GM13976 (cell line): ENCODE measurements at places on chromosomes 3 and 15.

DNA sequence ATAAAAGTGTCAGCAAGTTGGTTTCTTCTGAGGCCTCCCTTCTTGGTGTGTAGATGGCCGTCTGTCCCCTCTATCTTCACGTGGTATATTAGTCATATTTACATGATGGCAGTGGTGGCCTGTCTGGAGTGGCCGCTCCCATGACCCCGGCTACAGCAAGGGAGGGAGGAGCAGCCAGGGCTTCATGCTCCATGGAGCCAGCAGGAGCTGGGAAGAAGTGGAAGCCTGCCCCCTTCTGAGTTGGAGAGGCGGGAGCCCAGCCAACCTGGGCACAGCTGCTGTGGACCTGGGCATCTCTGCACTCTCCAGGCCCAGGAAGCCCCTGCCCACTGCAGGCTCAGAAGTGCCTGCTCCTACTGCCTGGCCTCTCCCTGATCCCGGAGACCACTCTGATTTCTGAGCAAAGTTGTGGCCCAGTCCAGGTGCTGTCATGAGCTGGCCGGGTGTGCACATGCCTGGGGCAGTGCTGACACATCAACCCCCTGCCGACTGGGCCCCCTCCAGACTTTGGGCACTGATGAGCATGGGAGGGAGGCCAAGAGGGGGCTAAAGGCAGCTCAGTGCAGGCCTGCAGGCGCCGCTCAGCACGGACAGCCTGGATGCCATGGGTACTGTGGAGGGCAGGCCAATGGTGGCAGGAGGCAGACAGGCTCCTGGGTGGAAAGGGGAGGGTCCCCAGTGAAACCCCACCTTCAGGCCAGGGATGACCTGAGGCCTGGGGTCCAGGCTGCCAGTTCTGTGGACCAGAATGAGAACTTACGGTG, 84.8 kb downstream of the SERPINI1 start:
- no peak for DNase-seq

- DNase-seq, result no peak
These were observed 7.0 kb downstream of the TF start for GRCh38 chr3:133753107-133753778.

DNA sequence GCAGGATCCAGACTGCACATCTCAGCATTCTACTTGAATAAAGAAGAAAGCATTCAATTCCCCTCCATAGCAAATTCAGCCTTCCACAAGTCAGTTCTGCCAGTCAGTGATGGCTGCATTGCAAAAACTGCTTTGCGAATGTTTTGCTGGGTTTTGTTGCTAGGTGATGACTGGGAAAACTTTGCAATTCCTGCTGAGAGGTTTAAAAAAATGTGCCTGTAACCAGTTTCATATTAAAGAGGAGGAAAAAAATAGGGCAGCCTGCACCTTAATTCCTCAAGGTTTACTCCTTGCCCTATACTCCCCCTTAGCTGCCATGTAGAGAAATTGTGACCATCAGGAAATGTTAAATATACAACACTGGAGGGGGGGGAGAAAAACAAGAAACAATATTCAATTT, 225.6 kb upstream of the ATP11B start:
- DNase-seq, result no peak

DNA sequence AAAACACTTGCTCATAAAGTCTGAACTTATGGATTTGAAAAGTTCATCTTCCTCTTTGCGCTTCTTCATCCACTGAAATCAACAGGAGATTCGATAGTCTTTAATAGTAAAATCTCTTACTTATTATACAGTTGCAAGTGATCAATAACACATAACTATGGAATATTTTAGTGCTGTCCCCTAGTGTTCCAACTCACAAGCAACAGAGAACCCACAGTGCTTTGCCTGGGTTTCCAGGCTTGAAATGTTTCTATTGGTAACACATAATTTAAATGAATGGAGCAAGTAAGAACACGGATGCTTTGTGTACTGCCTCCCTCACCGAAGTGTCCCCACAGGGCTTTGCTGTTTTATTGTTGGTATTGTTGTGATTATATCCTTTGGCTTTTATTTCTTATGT, 93.5 kb downstream of the WDR72 start:
- DNase-seq, result no peak

DNA sequence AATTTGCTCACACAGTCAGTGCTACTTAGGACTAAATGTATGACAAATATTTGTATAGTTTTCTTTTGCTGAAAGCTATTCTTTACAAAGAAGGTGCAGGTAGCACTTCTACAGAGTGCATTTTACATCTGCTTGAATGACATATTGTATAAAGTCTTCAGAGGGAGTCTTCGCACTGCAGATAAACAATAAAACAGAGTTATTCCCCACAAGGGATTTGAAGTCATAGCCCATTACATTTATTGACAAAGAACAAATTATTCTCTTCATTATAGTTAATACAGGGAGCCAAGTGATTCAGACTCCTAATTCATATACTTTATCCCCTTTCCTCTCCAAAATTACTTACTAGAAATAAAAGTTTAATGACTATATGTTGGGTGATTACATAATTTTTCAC, 529.7 kb downstream of the EDEM1 start:
- DNase-seq, result no peak

GRCh38 chr15:91578511-91578910, 275.0 kb upstream of the SLCO3A1 start:
- DNase-seq, result no peak

- DNase-seq, result no peak
These were observed 36.7 kb upstream of the BLM start for GRCh38 chr15:90680371-90680935.

- no peak for DNase-seq
These were observed 10.3 kb downstream of the RPS17 start for GRCh38 chr15:82530006-82530405.

- DNase-seq, result peak; percentile 56
These were observed at the start of gene ARNT2 for GRCh38 chr15:80404057-80404760. Gene ARNT2 (plus strand): TSS chr15:80404382. CDS start chr15:80404516, 134 bp downstream.

DNA sequence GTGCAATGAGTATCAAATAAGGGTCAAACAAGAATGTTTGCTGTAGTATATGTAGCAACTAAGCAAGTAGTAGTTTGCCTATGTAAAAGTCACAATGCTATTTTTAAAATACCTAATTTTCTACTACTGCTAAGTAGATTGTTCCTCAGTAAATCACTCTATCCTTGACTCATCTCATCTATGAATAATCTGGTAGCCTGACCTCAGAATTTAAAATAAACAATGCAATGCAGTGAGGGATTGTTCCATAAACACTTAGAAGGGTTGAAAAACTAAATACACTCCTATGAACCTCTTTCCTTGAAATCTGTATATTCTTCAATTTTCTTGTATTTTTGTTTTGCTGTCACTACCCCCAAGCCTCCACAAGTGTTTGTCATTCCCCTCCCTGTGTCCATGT, 253.3 kb downstream of the TBC1D5 start:
- no peak for DNase-seq

DNA sequence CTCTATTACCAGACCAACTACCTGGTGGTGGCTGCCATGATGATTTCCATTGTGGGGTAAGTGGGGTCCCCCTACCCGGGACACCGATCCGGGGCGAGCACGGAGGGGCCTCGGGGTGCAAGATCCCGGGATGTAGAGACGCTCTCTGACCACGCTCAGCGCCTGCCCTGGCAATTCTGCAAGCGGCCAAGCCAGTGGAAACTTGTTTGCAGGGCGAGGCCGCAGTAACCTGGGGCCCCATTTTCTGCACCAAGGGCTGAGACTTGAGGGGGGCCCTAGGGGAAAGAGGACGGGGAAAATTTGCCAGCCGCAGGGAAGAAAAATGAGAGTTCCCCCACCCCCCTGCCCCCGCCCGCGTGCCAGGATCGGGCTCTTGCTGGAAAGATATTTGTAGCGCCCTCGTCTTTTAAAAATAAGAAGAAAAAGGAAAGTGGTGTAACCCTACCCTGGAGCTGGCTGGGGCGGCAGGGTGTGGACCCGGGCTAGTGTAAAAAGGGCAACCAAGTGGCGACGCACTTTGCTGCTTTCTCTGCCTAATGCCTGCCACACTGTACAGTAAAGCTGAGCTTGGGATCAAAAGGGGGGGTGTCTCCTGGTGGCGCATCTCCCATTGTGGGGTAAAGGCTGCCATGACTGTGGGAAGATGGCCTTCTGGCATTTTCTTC, 563 bp downstream of the ARL6IP5 start:
- no peak for DNase-seq

- no peak for DNase-seq
These were observed 6.5 kb downstream of the FAH start for GRCh38 chr15:80159301-80159700.

DNA sequence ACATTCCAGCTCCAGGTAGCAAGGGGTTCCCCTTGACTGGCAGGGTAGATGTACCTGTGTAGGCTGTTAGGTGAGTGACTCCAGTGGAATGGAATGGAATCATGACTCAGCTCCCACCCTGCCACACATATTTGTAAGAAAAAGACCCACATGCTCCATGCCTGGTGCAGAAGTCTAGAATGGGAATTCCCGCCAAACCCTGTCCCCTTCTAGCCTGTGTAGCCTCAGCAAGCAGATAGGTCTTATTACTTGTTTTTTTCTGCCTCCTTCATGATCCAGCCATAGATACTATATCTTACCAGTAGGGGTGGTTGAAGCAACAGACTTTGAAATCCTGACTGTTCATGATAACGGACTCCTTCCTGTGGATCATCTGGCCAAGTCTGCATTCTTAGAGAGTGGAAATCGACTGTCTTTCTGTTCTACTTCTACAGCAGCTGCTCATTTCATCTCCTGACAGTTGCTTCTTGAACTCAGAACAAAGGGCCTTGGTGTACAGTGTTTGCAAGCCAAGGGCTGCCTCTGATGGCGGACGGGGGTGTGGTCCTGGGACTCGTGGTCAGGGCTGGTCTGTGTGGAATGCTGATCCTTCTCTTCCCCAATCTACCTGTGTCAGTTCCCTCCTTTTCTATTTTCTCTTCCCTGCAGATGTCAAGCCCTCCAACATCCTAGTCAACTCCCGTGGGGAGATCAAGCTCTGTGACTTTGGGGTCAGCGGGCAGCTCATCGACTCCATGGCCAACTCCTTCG, 16.3 kb downstream of the SNAPC5 start:
- no peak for DNase-seq

- peak; percentile 46 for DNase-seq
These were observed 259.2 kb downstream of the ADAMTSL3 start for GRCh38 chr15:83913034-83913632.

GRCh38 chr3:12415014-12415680, 69.1 kb upstream of the TSEN2 start:
- DNase-seq, result no peak

DNA sequence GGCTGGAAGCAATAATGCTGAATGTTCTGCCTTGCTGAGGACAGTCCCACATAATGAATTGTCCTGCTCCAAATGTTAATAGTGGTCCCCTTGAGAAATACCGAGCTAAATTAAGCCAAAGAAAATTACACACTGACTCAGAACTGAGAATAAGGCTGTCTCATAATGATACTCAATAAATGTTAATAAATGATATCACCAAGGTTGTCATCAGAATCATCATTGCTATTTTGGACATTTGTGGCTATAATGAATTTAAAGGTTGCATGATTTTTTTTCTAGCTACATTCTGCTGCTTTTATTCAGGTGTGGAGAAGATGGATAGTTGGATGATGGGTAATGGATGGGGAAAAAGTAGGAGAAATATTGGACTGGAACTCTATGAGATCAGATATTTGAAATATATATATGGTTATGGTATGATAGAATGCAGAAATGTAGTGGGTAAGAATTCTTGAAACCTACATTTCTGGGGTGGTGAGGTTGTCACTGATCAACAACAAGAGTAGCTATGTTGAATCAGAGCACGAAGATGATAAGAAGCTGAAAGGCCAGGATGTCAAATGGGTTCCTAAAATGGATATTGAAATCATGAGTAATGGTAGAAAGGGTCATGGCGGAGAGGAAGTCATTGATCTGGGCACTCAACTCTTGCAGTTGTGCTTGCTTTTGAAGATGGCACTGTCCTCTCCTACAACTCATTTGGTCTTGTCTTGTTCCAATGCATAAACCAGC, 12.8 kb downstream of the CHST2 start:
- DNase-seq, result no peak

DNA sequence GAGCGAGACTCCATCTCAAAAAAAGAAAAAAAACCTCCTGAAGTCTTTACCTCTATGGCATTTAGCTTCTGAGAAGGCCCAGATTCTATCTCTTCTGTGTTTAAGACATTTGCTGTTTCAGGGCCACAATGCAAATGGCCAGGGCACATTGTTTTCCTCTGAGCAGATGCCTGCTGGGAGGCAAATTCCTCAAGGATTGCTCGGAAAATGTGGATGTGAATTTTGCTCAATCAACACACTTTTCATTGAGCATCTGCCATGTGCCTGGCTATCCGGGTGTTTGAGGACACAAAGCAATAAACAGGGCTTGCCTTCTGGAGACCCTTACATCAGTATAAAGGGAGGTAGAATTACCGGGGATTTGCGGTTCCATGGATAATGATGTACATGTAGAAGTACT, 20.0 kb downstream of the TRIM71 start:
- no peak for DNase-seq

DNA sequence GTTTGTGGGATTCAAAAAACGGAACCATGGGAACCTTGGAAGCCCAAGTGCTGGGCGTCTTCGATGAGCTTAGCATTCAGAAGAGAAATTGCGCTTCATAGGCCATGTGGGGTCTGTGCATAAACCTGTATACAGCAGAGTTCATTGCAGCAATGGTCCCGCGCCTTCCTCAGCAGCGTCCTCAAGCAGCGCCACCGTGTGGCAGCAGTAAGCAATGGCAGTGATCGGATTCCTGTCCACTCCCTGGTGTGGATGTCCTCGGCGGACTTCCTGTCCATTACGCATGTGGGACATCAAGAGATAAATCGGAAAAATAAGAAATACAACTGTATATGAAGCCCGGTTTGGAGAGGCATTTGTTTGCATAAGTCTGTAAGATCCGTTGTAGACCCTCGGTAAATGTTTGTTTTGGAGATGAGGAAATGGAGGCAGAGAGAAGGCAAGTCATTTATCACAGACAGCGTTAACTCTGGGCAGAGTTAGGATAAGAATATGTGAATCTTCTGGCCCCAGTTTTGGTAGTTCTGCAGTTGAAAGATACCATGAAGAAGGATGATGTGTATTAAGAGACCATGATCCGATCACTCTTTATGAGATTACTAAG, 57.7 kb downstream of the CNTN4 start:
- peak; percentile 32 for DNase-seq

- DNase-seq, result no peak
These were observed 10.5 kb downstream of the SEMA4B start for GRCh38 chr15:90211440-90212143.

DNA sequence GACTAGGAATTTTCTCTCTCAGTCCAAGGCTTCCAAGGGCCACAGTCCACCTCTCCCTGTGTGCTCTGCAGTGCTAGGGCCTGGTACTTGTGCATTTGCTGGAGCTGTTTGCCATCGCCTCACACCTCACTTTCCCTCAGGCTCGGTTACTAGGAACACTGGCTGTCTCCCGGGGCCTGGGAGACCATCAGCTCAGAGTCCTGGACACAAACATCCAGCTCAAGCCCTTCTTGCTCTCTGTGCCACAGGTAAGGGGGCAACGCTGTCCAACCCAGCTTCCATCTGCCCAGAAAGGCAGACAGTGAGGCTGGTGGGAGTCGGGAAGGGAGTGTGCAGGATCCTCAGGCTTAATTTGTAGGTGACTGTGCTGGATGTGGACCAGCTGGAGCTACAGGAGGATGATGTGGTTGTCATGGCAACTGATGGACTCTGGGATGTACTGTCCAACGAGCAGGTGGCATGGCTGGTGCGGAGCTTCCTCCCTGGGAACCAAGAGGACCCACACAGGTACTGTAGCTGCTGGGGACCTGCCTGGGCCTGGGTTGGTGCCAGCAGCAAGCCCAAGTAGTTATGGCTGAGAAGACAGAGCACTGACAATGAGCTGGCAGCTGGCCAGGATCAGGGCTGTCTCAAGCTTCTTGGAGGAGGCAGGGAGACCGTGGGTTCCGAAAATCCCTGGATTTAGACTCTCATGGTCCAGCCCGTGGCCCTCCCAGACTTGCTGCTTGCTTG, 3.4 kb downstream of the PPM1M start:
- DNase-seq, result no peak
